ENCODE measurements at places on chromosomes 16 and 17.

GRCh38 chr17:54620399-54620978, 280.2 kb upstream of the TOM1L1 start:
- DNase-seq = no peak

DNA sequence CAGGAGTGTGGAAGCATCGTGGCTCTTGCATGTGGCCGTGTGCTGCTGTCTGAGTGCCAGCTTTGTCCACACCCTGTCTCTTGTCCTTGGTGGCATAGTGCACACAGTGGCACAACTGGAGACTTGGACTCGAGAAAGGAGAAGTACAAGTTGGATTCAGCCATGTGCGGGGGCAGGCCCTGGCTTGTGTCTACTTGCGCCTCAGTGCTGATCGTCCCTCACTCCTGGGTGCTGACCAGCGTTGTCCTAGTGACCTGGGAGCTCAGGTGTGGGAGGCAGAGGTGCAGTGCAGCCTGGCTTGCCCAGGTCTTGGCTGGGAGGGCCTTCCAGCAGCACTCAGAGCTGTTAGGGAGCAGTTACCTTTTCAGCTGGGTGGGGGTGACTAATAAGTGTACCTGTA, 20.6 kb downstream of the MPRIP start:
- DNase-seq = no peak

GRCh38 chr17:47707056-47707804, 13.3 kb downstream of the TBKBP1 start:
- DNase-seq = no peak

- no peak for DNase-seq
Measured at GRCh38 chr17:54770836-54771235, 129.8 kb upstream of the TOM1L1 start.

GRCh38 chr16:78609402-78610274, 510.2 kb downstream of the WWOX start:
- no peak for DNase-seq

- DNase-seq = no peak
Measured at GRCh38 chr17:41324180-41325075, 8.9 kb upstream of the KRTAP17-1 start.

DNA sequence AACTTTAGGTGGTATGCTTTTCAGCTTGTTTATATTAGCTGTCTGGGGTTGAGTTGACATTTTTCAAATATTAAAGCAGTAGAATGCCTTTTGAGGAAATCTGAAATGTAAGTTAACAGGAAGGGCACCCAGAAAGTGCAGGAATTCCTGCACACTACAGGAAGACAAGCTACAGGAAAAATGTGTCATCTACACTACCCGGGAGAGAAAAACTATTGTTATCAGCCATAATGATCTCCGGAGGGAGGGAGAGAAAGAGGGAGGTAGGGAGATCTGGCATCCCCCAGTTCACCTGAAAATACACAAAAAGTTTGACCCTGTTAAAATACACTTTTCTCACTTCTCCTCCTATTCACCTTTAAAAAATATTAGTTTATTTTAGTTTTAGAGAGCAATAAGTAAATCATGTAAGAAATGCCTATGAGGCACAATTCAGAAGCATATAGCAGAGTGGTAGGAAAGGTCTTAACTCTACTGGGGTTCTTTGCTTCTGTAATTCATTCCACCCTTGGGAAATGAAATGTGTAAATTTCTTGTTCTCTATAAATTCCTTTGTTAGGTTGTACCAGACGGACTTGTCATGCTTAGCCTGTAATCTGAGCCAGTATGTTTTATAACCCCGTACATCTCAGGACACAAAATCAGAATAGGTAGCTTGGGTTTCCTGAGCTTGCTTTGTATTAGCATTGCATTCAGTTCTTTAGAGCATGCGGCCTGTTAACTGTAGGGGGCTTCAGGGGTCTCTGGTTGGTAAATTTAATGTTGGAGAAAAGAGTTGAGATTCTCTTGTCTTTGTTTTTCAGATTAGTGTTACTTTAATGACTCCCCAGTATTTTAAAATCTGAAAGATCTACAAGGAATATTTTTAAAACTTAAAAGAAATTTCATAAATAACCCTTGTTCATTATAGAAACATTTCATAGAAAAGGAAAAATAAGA, 3.3 kb downstream of the MAP2K6 start:
- DNase-seq = no peak

DNA sequence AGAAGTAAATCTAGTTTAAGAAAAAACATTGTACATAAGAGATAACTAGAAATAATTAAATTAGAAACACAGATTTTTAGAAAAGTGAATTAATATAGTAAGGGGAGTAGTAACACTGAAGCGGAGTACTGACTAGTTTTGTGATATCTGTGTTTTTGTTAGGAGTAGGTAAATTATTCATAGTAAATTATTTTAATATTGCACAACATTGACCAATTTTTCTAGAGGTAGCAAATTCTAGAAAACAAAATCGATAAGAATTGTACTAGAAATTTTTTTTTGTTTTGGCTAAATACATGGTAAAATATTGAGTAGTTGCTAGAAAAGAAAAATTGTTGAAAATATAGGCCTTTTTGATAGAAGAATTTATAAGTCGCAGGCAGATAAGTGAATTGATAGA, 156.5 kb downstream of the CHD9 start:
- DNase-seq = no peak

GRCh38 chr16:83579436-83579835, 228.3 kb upstream of the HSBP1 start:
- DNase-seq = no peak

GRCh38 chr16:12721841-12722421, 81.8 kb downstream of the CPPED1 start:
- no peak for DNase-seq
